SHP77 treated with DMSO at 0.1 percent for 48 hours (cell line): ENCODE measurements at places on chromosomes 4 and X.

DNA sequence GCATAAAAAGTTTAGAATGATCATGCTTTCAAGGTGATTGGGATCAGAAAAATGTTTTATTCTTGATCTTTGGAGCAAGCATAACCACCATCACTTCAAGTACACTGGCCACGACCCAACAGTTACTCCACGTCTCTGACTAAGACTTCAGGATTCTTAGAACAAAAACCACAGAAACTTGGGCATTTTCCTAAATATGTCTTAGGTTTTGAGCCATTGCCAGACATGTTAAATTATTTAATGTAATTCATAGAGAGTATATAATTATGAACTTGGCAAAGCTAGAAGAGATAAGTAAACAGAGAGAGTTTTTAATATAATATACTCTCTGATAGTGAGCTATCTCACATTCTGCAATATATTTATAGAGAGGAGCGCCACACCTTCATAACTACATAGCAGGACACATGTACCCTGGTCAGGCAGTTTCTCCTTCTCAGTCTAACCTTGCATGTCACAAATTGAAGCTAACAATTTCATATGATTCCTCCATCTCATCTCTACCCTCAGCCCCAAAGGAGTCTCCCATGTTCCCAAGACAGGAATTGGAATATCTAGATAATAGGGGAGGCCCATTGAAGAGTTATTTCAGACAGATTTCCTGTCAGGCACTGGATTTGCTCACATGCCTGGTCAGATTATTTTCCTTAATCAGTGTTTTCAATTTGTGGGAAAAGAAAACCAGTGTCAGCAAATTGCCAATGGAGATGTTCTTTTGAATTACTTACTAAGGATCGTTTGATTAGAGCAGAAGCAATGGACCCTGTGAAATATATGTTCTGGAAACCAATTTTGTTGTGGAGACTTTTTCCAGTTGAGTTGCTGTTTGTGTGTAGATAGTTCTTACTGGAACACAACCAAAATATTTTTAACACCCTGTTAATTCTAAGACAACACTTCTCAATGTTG, 61.7 kb upstream of the GUCY1A1 start:
- DNase-seq: no peak

DNA sequence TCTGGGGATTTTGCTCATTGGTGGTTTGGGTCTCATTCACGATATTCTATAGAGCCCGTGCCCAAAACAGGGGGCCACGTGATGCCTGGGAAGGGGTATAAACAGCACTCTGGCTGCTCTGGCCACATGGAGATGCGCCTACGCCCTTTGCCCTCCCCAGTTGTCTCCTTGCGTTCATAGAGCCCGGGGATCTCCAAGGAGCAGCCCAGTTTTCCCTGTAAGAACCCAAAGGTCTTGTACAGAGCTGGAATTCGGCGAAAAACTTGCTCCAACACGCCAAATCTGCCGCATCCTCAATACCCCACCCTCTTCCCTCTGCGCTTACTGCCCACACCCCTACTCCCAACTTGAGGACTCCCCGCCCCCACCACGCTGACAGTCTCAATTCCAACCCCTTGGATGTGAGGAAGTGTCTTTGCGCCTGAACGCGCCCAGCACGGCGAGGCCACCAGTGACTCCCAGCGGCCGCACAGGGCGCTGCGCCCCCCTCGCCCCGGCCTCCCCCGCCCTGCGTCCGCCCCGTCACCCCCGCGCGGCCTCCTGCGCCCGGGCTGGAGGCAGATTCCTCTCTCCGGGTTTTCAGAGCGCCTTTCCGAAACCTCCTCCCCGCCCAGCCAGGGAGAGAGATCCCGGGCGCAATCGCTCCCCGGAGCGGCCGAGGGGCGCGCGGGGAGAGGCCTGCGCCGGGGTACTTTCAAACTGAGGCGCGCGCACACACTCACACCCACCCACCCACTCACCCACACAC, at the start of gene NHS:
TSS of gene NHS (plus strand) at position 582 of the 748 bp plus-strand sequence. CDS start 558 bp downstream, outside the sequence.
- peak; percentile 21 for DNase-seq

- DNase-seq: no peak
Measured at GRCh38 chr4:1238676-1239000, 10.3 kb downstream of the CTBP1 start.

GRCh38 chr4:7756561-7757355, 182.9 kb downstream of the AFAP1 start:
- DNase-seq: no peak

- no peak for DNase-seq
Measured at GRCh38 chrX:1502853-1503252, 34.1 kb downstream of the P2RY8 start.

GRCh38 chr4:123256901-123257300, 139.7 kb upstream of the SPRY1 start:
- DNase-seq: no peak

DNA sequence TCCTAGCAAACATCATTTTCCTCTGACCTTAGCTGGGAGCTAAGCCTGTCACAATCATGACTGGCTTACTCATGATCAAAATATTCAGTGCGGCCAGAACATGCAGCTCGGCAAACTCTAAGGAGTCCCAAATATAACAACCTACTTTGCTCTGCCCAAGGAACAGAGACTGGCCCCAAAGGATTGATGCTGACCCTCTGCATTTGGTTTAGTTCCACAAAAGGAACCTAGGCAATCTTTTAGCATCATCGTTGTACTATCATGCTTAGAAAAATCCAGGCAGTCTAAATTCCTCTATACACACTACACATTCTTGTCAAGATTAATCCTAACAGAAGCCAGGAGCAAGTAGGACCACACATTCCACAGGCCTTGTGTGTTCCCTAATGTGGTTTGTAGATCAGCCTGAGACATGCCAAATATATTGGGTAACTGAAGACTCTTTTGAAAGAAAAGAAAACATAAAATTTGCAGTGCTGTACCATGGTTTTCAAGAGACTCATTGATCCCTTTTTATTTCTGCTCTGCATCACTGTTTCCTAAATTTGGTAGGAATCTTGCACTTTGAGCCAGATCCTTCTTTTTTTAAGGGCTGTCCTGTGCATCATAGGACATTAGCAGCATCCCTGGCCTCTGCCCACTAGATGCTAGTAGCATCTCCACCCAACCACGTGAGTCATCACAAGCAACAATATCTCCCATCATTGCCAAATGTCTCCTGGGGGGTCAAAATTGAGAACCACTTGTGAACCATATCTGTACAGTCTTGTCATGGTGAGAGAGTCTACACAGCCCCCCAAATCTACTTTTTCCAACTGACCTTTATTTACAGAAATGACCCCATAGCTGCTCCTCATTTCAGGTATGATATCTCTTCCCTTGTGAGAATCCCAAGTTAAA, 17.6 kb upstream of the CC2D2A start:
- DNase-seq: no peak

DNA sequence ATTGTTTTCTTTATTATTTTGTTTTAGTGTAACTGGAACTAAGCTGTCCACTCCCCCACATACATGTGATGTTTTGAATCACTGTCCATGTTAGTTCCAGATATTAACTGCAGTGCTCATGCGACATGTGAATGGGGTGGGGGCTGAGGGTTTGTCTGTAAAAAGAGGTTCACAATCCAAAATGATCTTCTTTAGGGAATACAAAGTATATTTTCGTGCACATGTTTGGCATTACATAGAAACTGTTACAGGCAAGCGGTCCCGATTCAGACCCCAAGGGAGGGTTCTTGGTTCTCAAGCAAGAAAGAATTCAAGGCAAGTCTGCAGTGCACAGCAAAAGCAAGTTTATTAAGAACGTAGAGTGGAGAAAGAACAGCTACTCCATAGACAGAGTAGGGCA, 296.5 kb upstream of the CLNK start:
- no peak for DNase-seq

- no peak for DNase-seq
Measured at GRCh38 chr4:171256223-171256622, 557.0 kb upstream of the GALNTL6 start.

GRCh38 chr4:44221407-44221806, 227.2 kb downstream of the KCTD8 start:
- no peak for DNase-seq

GRCh38 chr4:57710053-57710452, 599.9 kb upstream of the IGFBP7 start:
- DNase-seq: no peak

GRCh38 chr4:86788826-86789225, 60.4 kb downstream of the SLC10A6 start:
- DNase-seq: no peak

DNA sequence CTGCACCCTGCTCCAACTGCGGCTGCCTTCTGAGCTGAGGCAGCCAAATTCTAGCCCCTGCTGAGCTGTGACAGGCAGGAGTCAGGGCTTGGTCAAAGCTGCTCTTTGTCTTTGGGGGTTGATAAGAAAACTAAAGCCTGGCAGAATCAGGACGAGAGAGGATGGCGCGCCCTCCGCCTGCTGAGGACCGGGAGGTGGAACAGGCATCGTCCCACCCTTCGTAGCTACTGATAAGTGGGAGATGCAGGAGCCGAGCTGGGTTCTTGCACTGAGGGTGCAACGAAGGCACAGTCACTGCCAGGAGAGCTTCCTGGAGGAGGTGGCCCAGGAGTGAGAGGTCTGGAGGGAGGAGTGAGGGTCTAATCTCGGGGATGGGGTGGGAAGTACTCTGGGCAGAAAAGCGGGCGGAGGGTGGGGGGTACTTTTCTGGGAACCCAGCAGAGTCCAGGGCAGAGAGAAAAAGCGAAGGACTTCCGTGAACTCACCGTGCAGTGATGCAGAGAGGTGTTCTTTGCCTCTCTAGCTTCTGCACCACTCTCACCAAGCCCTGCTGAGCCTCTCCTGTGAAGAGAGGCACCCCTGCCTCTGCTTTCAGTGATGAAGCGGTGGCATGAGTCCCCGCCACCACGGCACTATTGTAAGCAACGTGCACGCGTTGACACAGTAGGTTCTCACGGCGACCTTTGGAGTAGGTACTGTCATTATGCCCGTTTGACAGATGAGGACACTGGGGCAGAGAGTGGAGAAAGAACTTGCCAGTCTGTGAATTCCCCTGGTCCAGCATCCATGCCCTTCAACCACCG, 107.8 kb downstream of the SORCS2 start:
- no peak for DNase-seq

- no peak for DNase-seq
Measured at GRCh38 chr4:104772849-104773248, 278.2 kb upstream of the CXXC4 start.

- DNase-seq: no peak
Measured at GRCh38 chrX:46642145-46642544, 68.6 kb downstream of the CHST7 start.

GRCh38 chr4:43242606-43243005, 350.1 kb downstream of the GRXCR1 start:
- no peak for DNase-seq

- DNase-seq: no peak
Measured at GRCh38 chr4:83011689-83012199, 1.1 kb upstream of the LIN54 start.

DNA sequence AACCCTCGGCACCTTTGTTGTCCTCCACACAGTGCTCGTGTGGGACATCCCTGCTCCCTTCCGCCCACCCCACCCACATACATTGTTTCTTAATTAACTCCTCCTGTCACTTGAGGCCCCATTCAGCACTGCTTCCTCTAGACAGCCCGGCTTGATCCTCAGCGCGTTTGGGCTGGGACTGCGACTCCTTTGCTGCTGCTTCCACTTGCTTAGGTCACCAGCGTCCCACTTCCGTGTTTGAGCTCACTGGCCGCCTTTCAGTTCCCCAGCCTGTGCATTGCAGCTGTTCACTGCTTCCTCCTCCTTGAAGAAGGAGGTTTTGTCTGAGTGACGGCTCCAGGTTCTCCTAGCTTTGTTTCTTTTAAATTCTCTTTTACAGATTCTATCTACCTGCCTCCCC, 16.1 kb downstream of the RNF4 start:
- DNase-seq: no peak

DNA sequence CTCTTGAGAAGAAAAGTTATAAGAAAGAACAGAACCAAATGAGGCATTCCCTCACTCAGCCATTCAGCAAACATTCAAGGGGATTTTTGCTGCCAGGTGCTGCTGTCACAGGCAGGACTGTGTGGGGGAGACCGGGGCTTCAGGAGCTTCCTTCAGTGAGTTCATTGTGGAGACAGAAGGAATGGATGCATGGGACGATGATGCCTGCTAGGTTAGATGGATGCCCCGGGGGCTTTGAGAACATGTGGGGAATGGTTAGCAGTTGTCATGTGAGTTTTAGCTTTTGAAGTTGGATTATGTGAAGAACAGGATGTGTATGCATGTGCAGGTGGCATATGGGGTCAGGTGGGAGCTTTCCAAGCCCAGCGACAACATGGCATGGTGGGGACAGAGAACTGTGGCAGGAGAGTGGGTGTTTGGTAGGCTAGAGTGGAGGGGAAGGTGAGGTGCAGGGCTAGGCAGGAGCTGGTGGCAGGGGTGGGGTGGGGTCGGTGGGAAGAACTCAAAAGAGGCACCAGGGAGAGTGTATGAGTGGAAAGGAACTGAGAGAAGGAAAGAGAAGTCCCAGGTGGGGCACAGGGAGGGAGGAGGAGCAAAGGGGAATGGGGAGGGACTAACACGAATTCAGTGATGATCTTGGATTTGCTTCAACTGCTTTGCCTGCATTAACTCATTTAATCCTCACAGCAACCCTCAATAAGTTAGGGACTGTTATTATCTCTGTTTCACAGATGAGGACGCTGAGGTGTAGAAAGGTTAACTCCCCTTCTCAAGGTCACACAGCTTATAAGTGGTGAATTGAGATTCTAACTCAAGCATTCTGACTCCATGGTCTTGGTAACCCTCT, 8.4 kb downstream of the DCUN1D4 start:
- no peak for DNase-seq

DNA sequence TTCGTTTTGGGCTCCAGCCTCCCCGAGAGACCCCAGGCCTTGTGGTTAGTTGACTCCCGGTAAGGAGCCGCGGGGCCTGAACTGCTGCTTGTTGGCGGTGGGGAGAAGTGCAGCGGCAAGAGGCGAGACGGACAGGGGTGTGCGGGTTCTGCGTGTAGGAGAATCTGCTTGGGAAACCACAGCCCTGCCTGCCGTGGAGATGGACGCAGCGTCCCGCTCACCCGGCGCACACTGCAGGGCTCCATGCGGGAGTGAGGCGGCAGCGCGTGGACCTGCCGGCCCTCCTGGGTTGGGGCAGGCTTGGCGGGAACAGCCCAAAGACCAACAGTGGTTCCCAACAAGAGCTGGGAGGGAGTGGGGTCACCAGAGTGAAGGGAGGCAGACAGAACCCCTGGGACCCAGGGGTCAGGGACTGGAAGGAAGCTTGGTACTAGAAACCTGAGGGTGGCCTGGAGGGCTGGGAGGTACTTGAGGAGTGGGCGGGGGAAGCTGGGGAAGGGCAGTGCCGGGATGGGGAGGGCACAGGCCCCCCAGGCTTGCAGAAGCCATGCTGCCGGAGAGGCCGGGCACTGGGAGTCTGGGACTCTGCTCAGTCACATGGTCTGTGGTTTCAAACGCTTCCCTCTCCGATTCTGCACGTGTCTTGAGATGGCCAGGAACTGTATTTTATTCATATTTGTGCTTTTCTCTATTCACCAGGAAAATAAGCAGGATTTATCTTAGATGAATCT, 70.8 kb downstream of the RGS12 start:
- no peak for DNase-seq
